PC-9 (cell line): ENCODE measurements at places on chromosomes 7 and 10.

- no peaks in the 10 kb centered on the region for H3K27me3 ChIP-seq
- no peak overlapping the region for H3K4me3 ChIP-seq
- no peak for DNase-seq
- no peak overlapping the region for H3K27ac ChIP-seq
These were observed 342.1 kb downstream of the SEMA3D start for GRCh38 chr7:84844771-84845170.

DNA sequence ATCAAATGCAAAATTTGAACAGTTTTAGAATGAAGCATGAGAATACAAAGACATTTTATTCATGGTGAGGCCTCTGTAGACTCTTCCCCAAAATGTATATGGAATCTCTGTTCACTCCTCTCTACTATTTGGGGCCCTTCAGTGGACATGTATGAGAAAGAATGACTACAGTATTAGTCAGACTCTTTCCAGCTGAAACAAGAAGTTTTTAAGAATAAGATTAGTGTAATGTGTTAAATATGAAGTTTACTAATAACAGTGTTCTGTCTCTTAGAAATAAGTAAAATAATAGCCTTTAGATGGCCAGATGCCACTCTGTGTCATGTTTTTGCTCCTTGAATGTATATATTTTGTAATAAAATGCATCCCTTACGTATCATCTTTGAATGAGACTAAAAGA lies 585.6 kb downstream of the SUGCT start:
- H3K36me3 ChIP-seq = no peaks in the 10 kb centered on the region
- DNase-seq = no peak
- no peaks in the 10 kb centered on the region for H3K27me3 ChIP-seq
- H3K4me3 ChIP-seq = no peak overlapping the region

DNA sequence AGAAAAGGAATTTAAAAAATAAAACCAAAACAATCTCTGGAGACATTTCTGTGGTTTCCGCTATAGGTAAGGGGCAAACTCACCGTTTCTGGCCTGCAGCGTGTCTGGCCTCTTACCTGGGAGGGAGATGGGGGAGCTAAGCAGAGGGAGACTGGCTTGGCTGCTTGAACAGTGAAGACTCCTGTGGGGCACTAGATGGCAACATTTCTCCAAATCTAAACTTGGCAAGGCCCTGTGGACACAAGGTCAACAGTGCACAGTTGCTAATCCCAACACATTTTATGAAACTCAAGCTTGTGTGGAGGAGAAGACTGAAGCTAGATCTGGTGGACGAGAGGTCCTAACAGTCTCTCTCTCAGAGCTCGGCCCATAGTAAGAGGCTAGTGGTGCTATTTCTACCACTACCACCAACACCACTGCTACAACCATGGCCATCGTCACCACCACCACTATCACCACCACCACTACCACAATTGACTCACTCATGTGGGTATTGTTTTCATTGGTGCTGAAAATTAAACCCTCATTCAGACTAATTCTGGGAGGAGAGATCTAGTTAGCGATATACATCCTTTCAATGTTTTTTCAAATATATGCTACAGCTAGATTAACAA lies 28.4 kb upstream of the CDHR3 start:
- no peak overlapping the region for H3K4me3 ChIP-seq
- H3K36me3 ChIP-seq = no peaks in the 10 kb centered on the region
- H3K4me1 ChIP-seq = no peaks in the 10 kb centered on the region
- DNase-seq = peak; percentile 11
- H3K27me3 ChIP-seq = no peaks in the 10 kb centered on the region
- H3K27ac ChIP-seq = no peak overlapping the region

DNA sequence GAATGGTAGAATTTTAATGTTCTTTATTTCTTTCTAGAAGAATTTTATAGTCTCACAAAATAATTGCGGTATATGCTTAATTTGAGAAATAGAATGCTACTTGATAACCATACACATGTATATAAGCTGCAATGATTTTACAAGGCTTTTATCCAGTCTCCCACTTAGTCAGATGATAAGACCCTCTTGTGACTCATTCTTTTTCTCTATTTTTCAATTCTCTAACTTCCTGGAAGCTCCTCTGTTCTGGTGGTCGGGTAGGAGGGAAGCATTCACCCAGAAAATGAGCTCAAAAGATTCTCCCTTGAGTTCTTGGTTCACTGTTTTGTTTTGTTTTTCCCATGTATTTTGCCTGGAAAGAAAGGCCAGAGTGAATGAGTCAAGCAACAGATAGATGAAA lies 546.6 kb downstream of the INHBA start:
- H3K27ac ChIP-seq = no peak overlapping the region
- H3K36me3 ChIP-seq = 0 out of 2 replicates have a peak, but pooled peaks cover 5% of the 10 kb centered on the region
- H3K4me1 ChIP-seq = 0 out of 2 replicates have a peak, but pooled peaks cover 5% of the 10 kb centered on the region
- H3K4me3 ChIP-seq = no peak overlapping the region
- H3K27me3 ChIP-seq = no peaks in the 10 kb centered on the region
- peak; percentile 61 for DNase-seq

DNA sequence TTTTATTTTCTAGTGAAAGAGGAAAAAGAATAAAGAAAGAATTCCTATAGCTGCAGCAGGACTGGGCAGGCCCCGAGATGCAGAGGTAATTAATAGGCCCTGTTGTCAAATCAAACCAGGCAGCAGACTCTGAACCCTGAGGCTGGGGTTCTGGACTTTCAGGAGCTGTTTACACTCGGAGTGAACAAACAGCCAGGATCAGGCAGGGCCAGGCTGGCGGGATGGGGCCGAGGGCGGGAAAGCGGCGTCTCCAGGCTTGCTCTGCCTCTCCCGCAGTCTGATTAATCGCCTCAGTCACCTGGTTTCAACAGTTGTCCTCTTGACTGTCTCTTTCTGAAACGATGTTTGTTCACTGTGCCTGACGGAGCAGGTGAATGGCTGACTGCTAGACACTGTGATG lies 675.4 kb upstream of the FOXK1 start:
- no peaks in the 10 kb centered on the region for H3K4me1 ChIP-seq
- H3K4me3 ChIP-seq = no peak overlapping the region
- DNase-seq = no peak
- no peaks in the 10 kb centered on the region for H3K36me3 ChIP-seq

DNA sequence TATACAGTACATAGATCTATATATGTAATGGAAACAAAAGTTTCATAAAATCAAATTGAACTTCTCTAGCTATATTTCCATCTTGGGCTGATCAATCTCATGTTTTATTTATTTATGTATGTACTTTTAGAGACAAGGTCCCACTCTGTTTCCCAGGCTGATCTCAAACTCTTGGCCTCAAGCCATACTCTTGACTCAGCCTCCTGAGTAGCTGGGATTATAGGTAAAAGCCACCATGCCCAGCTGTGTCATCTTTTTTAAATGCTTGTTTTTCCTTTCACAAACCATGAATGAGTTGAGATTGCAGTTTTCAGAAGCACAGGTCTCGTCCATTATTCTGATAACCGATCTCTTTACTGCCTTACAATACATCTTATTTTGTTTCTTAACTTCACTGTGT lies 400.9 kb downstream of the KCNMA1 start:
- H3K36me3 ChIP-seq = no peaks in the 10 kb centered on the region
- H3K27me3 ChIP-seq = no peaks in the 10 kb centered on the region
- no peak overlapping the region for H3K27ac ChIP-seq

- no peak overlapping the region for H3K27ac ChIP-seq
- H3K4me1 ChIP-seq = no peaks in the 10 kb centered on the region
- DNase-seq = no peak
- no peaks in the 10 kb centered on the region for H3K27me3 ChIP-seq
- H3K36me3 ChIP-seq = no peaks in the 10 kb centered on the region
- H3K4me3 ChIP-seq = no peak overlapping the region
These were observed 21.2 kb downstream of the PDE1C start for GRCh38 chr7:32048970-32049491.

DNA sequence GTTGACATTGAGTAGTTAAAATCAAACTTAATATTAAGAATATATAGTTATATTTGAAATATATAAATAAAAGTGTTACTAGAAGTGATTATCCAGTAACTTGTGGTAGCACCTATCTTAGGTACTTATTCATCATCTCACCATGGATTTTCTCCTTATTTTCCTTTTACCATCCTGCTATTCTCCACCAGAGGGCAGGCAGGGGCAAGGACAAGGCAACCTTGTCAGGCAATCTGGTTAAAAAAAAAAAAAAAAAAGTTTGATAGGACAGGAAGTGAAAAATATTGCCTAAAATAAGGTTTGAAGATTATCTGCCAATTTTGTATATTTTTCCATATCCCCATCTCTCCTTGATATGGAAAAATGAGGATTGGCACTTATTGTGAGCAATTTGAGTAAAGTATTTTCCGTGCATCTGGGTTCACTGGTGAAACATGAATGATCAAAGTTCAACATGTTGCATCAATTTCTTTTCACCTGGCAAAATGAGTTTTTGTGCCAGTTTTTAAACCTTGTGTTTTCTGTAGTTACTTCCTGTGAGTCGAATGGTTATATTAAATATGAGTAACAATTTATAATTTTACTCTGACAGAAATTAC lies 256.7 kb downstream of the AGMO start:
- H3K4me1 ChIP-seq = no peaks in the 10 kb centered on the region
- DNase-seq = peak; percentile 50
- H3K27me3 ChIP-seq = no peaks in the 10 kb centered on the region
- no peaks in the 10 kb centered on the region for H3K36me3 ChIP-seq

DNA sequence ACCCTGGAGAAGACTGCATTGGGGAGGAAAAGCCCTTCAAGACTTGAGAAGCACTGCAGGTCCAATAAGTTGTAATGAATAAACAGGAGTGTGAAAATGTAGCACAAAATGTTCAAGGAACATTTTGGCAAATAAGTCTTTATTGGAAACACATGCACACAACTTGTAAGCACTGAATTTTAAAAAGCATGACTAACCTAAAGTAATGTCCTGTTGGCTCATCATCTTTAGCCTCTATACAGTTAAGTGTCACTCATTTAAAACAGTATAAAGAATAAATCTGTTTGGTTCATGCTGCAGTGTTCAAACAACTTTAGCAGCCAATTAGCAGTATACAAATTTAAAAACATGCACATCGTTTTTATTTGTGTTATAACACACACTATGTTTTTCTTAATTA lies 108.6 kb downstream of the CDK6 start:
- H3K4me1 ChIP-seq = no peaks in the 10 kb centered on the region
- H3K4me3 ChIP-seq = no peak overlapping the region
- DNase-seq = no peak
- H3K27me3 ChIP-seq = no peaks in the 10 kb centered on the region

- H3K4me1 ChIP-seq = no peaks in the 10 kb centered on the region
- no peaks in the 10 kb centered on the region for H3K27me3 ChIP-seq
- H3K36me3 ChIP-seq = no peaks in the 10 kb centered on the region
- H3K4me3 ChIP-seq = no peak overlapping the region
- no peak overlapping the region for H3K27ac ChIP-seq
These were observed 321.3 kb upstream of the MBL2 start for GRCh38 chr10:53093878-53094277.

GRCh38 chr10:132983252-132984007 lies 41.1 kb upstream of the CFAP46 start:
- H3K27ac ChIP-seq = no peak overlapping the region
- H3K36me3 ChIP-seq = no peaks in the 10 kb centered on the region
- no peak overlapping the region for H3K4me3 ChIP-seq
- DNase-seq = no peak
- H3K27me3 ChIP-seq = peaks cover 37% of the 10 kb centered on the region

DNA sequence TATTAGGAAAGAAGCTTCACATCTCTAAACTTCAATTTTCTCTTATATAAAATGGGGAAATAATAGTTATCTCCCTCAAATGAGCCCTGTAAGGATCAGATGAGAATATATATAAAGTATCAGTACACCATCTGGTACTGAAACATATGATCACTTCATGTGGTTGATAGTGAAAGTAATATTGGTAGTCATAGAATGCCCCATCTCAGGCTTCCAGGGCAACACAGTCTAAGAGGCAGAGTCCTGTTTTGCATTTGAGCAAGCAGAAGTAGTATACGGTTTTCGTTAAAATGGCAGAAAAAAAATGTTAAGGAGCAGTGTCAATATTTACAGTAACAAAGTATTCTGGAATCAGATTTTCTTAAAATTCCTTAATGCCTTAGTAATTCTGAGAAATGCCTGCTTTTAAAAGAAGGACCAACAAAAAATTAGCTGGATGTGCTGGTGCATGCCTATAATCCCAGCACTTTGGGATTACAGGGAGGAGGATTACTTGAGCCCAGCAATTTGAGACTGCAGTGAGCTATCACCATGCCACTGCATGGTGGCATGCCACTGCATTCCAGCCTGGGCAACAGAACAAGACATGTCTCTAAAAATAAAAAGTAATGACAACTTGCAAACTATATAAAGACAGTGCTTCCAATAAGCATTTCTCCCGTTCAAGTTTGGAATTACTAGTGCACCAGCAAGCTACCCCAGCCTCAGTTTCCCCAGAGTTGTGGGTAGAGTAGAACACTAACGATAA lies 19.8 kb downstream of the KBTBD2 start:
- no peaks in the 10 kb centered on the region for H3K4me1 ChIP-seq
- H3K4me3 ChIP-seq = no peak overlapping the region
- H3K27me3 ChIP-seq = no peaks in the 10 kb centered on the region
- DNase-seq = no peak

- peaks cover 24% of the 10 kb centered on the region for H3K4me1 ChIP-seq
- H3K4me3 ChIP-seq = no peak overlapping the region
- DNase-seq = no peak
- no peaks in the 10 kb centered on the region for H3K36me3 ChIP-seq
- H3K27ac ChIP-seq = no peak overlapping the region
These were observed 34.2 kb downstream of the KLF6 start for GRCh38 chr10:3750854-3751253.

- no peaks in the 10 kb centered on the region for H3K4me1 ChIP-seq
- no peaks in the 10 kb centered on the region for H3K36me3 ChIP-seq
- H3K27me3 ChIP-seq = no peaks in the 10 kb centered on the region
- no peak for DNase-seq
- no peak overlapping the region for H3K27ac ChIP-seq
These were observed 59.6 kb downstream of the NPY start for GRCh38 chr7:24343614-24344013.

- H3K4me3 ChIP-seq = no peak overlapping the region
- no peak for DNase-seq
- H3K36me3 ChIP-seq = no peaks in the 10 kb centered on the region
- peaks cover 11% of the 10 kb centered on the region for H3K4me1 ChIP-seq
- H3K27me3 ChIP-seq = no peaks in the 10 kb centered on the region
These were observed 105.4 kb downstream of the TCF7L2 start for GRCh38 chr10:113055458-113055857.

GRCh38 chr7:78751253-78751652 lies 702.2 kb downstream of the MAGI2 start:
- H3K27me3 ChIP-seq = no peaks in the 10 kb centered on the region
- no peak overlapping the region for H3K4me3 ChIP-seq
- H3K36me3 ChIP-seq = no peaks in the 10 kb centered on the region

DNA sequence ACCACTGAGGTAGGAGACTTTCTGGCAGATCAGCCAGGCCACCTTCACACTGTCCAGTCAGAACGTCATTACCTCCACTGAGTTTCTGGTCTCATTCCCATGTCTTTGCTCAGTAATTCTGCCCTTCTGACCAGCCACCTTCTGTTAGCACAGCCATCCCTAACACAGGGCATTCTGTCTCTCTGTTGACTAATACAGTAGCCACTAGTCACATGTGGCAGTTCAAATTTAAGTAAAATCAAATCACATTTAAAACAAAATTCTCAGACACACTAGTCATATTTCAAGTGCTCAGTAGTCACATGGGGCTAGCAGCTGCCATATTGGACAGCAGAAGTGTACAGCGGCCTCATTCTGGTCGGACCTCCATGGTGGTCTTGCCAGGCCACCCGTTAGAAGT lies 7.4 kb downstream of the CPSF4 start:
- peaks cover 27% of the 10 kb centered on the region for H3K36me3 ChIP-seq
- DNase-seq = no peak
- no peaks in the 10 kb centered on the region for H3K27me3 ChIP-seq
- H3K4me1 ChIP-seq = no peaks in the 10 kb centered on the region
- H3K27ac ChIP-seq = no peak overlapping the region

- no peak for DNase-seq
- no peaks in the 10 kb centered on the region for H3K36me3 ChIP-seq
- no peaks in the 10 kb centered on the region for H3K4me1 ChIP-seq
- no peaks in the 10 kb centered on the region for H3K27me3 ChIP-seq
These were observed 735.5 kb upstream of the AUTS2 start for GRCh38 chr7:68862736-68863135.
